ENCODE measurements at places on chromosomes 12 and 14.

- no peak for DNase-seq
These were observed 16.3 kb upstream of the YBX3 start for GRCh38 chr12:10739157-10740118.

GRCh38 chr12:95102916-95103671 is 29.7 kb upstream of the NR2C1 start:
- peak; percentile 97 for DNase-seq

DNA sequence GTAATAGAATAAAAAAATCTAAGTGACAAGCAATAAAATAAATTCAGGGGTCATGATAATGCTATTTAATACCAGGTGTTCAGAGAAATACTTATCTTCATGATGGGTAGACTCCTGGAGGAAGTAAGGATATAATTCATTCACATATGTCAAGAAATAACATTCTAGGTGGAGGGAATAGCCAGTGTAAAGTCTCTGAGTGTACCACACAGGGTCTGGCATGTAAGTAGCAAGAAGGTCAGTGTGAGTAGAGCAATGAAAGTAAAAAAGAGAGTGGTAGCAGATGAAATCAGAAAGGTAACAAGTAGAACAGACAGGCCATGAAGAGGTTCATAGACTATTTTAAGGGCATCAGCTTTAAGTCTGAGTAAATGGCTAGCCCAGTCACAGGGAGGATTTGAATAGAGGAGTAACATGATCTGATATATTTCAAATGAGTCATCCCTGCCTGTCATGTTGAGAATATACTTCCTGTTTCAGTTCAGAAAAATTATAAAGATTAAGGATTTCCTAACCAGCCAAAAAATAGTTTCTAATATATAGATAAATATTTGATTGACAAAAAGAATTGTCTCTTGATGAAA is 519.9 kb downstream of the C12orf50 start:
- no peak for DNase-seq

GRCh38 chr14:51478175-51478621 is 173.5 kb upstream of the FRMD6 start:
- no peak for DNase-seq

DNA sequence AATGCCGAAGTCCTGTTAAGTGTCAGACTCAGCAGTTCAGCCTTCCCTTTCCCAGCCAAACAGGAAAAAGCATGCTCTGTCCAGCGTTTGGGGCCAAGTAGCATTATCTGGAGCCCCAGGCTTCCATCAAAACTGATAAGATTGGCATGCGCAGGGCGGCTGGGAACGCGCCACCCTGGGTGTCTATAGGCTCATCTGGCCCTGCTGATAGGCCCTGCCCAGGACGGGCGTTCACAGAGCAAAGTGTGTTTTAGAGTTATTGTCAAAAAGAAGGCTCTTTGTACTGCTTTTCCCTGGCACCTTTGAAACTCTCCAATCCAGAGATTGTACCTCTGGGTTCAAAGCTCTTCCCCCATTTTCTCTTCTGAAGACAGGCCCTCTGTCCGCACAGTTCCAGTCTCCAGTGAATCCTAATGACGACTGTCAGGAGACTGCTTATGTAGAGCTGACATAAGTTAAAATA is at the start of gene ART4:
ART4 (minus strand) TSS at position 102 of the 463 bp plus-strand sequence. CDS start 413 bp downstream, outside the sequence.
- DNase-seq, result no peak

DNA sequence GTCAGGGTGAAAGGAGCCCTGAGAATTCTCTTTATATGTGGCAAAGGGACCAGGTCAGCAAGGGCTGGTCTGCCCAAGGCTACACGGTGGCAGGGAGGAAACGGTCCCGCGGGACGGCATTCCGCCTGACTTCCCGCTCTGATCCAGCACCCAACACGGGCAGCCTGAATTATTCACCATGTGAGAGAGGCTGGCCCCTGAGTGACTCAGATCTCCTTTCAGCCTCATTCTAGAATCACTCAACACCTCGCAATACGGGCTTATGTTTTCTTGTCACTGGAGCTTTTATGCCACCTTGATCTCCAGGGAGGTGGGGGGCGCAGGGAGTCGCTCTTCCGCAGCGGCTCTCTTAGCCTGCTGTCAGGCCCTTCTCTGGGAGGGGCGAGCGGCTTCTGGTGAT is 8.5 kb downstream of the LRTM2 start:
- no peak for DNase-seq

DNA sequence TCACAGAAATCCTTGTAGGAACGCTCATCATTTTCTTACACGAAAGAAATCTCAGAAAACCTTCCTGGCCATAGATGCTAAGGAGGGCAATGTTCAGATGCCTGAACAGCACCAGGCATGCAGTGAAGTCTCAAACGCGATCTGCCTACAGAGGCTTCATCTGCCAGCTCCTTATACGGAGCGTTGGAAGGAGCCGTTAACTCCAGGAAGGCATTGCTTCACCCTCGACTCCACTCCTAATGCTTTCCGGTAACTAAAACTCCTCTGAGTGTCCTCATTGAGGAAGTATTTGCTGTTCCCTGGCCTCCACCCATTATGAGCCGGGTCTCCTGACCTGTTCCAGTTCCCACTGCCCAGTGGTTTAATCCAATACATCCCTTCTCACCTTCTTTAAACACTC is 502.7 kb downstream of the BCL11B start:
- no peak for DNase-seq

- DNase-seq, result no peak
These were observed 62.4 kb downstream of the GSC start for GRCh38 chr14:94707494-94707893.

DNA sequence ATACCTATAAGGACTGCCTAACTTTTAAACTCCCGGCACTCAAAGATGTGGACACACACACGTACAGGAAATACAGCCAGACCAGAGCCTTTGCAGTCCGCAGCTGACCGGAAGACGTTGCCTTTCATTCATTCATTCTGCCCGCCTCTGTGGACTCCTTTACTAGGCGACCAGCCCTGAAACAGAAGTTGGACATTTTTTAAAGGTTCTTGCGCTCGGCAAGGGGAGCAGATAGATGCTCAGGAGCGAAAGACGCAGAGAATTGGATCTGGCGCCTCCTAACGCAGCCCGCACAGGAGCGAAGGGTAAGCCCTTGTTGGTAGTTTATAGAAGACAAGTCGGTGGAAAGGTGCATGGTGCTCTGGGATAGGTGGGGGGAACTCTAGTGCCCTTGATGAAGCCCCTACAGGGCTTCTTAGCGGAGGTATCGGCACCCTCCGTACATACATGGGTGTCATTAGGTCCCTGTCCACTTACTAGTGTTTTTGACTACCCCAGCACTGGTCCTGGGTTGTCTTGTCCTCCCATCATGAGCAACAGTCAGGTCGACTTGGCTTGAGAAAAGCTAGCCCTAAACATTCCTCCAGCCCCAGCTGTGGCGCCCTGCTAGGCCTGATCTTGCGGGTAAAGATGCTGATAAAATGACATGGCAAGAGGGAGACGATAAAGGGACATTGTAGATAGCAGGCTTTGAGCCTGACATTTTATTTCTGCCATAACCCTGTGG is at the start of gene KDM2B:
KDM2B (minus strand) TSS at position 65 of the 727 bp plus-strand sequence. CDS start 112 bp downstream, outside the sequence.
- DNase-seq, result no peak

DNA sequence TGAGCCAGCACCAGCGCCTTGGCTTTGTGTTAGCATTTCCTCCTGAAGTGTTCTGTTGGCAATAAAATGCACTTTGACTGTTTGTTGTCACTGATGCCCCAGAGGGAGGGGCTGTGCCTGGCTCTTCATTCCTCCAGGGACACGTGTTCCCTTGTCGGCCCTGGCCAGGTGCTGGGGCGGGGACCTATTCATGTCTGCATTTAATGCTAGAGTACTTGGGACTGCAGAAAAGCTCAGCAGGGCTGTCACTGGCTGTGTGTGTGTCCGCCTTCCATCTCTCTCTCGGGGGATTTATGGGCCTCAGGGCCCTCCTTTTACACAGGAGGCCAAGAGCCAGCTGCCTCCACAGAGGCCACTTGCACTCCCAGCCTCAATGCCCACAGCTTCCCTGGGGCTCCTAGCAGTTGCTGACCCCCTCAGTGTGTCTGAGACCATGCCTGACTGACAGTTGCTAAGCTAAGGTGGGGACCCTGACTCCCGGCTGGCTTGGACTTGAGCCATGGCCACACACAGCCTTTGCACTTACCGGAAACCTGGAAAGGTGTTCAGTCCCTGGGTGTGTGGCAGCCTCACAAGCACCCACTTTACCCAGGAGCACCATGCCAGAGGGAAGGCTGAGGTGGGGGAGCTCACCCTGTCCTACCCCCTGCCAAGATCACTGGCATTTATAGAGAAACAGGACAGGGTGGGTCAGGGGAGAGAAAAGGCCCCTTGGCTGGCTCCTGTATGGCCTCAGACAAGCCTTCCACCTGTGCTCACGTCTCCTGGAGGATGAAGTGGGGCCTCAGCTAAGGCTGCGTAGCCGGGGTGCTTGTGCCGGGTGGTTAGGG is 27.8 kb downstream of the HIP1R start:
- peak; percentile 81 for DNase-seq

DNA sequence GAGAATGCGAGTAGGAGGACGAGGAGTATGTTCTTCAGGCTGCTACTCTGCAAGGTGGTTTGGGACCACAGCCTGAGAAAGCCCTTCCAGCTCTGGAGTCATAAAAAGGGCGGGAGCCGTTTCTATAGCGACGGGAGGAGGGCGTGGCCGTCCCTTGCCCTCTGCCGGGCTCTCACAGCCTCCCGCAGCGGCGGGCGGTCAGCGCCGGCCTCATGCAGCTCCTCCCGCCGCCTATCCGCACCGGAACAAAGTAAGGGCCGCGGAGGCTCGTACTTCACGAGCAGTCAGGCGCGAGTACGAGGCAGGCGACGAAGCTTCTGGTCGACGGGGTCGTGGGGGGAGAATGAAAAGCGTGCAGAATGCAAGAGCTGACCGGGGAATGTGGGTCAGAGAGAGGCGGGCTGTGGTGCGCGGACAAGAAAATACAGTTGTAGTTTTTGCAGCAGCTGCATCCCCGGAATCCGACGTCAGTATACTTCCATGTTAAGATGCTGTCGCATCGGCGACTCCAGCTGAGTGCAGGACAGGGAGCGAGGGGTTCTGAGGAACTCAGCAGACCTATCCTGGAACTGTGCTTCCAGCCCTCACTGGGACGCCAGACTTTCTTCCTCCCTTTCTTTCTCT is at the start of gene DYRK4:
DYRK4 (plus strand) TSS at position 175 of the 624 bp plus-strand sequence; CDS start at position 213, 38 bp downstream.
- no peak for DNase-seq

DNA sequence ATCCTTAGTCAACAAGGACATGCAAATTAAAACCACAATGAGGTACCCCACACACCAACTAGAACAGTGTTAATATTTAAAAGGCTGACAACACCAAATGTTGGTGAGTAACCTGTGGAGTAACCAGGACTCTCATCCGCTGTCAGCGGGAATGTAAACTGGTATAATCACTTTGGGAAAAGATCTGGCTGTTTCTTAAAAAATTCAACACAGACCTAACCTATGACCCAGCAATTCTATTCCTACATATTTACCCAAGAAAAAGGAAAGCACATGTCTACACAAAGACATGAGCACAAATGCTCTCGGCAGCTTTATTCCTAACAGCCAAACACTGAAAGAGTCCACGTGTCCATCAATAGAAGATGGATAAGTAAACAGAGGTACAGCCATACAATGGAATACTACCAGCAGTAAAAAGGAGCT is 26.6 kb downstream of the NRDE2 start:
- DNase-seq, result no peak

DNA sequence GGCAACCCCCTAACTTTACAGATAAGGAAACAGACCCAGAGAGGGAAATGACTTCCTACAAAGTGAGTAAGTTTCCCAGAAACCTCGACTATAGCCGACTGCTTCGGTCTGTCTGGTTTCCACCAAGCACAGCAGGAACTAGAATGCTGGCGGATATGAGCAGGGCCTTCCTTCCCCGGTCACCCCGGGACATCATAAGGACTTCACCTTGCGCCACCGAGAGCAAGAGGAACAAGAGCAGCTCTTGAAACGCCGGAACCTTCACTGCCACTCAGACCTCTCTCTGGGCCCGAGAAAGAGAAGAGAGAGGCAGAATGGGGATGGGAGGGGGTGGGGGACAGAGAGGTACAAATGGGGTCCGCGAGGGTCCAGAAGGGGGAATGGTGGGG is 29.4 kb upstream of the GPR68 start:
- DNase-seq, result no peak

DNA sequence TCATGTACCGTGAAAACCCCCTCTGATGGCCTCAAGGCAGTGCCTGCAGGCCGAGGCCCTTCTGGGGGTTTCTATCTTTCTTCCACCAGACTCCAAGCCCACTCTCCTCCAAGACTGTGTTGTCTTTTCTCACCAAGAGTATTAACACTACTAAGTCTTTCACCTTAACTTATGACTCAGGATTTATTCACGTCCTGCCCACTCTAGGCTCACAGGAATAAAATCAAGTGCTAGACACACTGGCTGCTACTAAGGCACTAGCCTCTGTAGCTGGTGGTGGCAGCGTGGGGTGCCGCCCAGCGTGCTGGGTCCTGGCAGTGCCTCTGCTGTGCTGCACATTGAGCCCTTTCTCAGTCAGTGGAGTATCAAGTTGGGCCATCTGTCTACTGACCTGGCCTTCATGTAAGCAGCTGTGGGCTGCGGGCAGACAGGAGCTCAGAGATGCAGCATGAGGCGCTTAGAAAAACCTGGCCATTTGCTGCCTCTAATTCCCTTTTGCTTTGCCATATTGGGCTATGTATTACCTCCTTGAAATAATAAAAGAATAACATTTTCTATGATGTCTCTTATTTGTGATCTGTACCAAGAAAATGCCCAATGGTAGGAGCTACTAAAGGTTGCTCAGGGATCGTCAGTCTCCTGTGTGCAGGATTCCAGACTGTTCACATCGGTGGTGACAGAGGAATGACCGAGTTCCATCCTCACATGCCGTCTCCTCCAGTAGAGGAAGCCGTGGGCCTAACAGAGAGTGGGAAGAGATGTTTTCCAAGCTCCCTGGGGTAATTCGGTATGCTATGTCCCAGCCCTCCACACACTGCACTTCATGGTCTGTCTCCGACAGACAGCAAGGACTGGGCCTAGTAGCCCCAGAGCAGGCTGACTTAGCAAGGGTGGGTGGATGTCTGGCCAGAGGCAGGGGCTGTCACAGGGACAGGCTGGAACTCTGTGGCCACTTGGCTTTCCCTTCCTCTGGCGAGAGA is 39.9 kb downstream of the MAX start:
- DNase-seq, result no peak

DNA sequence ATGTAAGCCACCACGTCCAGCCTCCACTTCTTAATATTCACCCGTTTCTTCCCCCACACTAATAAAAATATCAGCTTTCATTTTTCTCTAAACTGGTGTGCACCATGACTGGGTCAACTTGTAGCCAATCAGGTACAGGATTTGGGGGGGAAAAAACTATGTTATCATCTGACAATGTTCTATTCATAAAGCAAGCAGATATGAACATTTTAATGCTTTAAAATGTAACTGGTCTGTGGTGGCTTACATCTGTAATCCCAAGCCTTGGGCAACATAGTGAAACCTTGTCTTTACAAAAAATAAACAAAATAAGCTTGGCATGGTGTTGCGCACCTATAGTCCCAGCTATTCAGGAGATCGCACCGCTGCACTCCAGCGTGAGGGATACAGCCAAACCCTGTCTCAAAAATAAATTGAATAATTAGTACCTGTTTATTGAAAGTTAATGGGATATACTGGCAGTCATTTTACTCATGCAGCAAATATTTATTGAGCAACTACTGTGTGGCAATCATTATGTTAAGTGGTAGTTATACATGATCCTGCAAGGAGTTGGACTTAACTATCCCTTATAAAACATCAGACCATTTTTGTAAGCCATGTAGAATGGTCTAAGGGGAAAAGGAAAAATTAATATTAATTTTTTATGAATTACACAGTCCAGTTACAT is 15.3 kb upstream of the ITPR2 start:
- DNase-seq, result no peak
